ENCODE measurements at places on chromosomes 2 and 18. TPM values are rescaled to one million over a fixed set of nuclear protein-coding genes. Genes with fewer than 3 reads are reported as not detected.

The CFAP221 gene
- 11.4 TPM for total RNA-seq

The DSG4 gene
- not detected for total RNA-seq

The WDPCP gene
- total RNA-seq = 4.1 TPM

The GKN1 gene
- total RNA-seq = not detected

The AAK1 gene
- total RNA-seq = 26.3 TPM

The ABCG5 gene
- total RNA-seq = not detected

The UGT1A9 gene
- not detected for total RNA-seq

The SELENOI gene
- total RNA-seq = 11.7 TPM

The NLRC4 gene
- 0.13 TPM for total RNA-seq

DNA sequence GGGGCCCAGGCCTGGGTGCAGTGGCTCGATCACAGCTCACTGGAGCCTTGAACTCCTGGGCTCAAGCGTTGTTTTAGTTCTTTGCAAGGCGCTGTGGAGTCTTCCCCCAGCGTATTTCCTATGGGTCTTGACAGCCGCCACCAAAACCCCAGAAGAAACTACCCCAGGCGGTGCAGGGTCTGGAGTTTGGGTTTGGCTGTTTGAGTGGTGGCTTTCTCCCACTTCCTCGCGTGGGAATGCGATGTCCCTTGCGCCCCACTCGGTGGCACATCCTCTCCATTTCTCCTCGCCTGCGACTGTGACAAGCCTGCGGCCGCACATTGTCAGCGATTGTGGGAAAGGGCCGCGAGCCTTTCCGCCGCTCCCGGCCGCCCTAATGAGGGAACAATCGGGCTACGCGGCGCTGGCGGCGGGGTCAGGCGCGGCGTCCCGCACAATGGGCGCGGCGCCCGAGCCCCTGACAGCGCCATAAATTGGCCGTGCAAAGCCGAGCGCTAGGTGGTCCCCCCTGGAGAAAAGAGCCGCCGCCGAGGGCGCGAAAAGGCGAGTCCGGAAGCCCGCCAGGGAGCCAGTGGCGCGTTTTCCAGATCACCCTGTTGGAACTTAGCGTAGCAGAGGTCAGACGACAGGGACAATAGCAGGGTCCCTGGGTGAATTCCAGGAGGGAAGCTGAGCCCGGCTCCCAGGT, 194.9 kb upstream of the POU3F3 start:
- no peaks in the 10 kb centered on the region for H3K4me1 ChIP-seq
- H3K36me3 ChIP-seq = no peaks in the 10 kb centered on the region
- DNase-seq = no peak

GRCh38 chr2:57022496-57022895, 838.7 kb downstream of the CCDC85A start:
- H3K27me3 ChIP-seq = no peaks in the 10 kb centered on the region
- DNase-seq = no peak
- no peak overlapping the region for H3K27ac ChIP-seq
- no peak overlapping the region for H3K4me3 ChIP-seq
- no peaks in the 10 kb centered on the region for H3K4me1 ChIP-seq
- H3K36me3 ChIP-seq = no peaks in the 10 kb centered on the region

DNA sequence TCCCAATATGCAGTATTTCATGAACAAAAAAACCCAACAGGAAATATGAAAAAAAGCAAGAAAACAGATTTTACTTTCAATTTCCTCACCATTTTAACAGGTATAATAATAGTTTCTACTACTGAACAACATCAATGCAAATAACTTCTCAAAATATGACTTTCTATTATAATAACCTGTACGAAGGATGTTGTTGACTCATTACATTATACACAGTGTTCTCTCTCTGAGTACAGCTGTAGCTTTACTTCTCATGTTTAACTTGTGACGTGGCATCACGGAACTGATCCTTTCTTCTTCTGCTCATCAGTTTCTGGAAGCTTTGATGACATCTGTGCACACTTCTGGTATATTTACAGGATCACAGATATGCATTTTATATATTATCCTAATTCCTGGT, 40.0 kb downstream of the FAM228A start:
- H3K27ac ChIP-seq = no peak overlapping the region
- no peak for DNase-seq
- no peak overlapping the region for H3K4me3 ChIP-seq
- H3K4me1 ChIP-seq = no peaks in the 10 kb centered on the region
- no peaks in the 10 kb centered on the region for H3K27me3 ChIP-seq
- peaks cover 62% of the 10 kb centered on the region for H3K36me3 ChIP-seq

GRCh38 chr2:127579231-127579630, 43.7 kb downstream of the MYO7B start:
- no peak overlapping the region for H3K27ac ChIP-seq
- no peaks in the 10 kb centered on the region for H3K27me3 ChIP-seq
- no peaks in the 10 kb centered on the region for H3K4me1 ChIP-seq

DNA sequence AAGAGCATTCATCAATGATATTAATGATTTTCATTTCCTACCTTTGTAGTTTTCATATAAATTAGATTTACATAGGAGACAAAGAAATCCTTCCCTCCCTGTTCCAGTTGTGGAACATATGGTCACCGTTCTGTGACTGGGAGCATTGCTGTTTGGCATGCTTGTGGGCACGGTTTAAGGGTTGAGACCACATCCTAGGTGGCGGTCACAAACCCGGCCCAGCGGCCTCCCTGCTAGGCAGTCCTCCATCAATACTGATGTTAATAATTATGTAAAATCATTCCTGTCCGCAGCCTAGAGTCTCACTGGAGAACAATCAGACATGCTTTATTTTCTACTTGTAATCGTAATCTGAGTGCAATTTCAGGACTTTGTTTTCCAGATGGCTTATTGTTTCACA, 117.9 kb downstream of the AGAP1 start:
- H3K4me3 ChIP-seq = no peak overlapping the region
- DNase-seq = no peak
- H3K4me1 ChIP-seq = no peaks in the 10 kb centered on the region

DNA sequence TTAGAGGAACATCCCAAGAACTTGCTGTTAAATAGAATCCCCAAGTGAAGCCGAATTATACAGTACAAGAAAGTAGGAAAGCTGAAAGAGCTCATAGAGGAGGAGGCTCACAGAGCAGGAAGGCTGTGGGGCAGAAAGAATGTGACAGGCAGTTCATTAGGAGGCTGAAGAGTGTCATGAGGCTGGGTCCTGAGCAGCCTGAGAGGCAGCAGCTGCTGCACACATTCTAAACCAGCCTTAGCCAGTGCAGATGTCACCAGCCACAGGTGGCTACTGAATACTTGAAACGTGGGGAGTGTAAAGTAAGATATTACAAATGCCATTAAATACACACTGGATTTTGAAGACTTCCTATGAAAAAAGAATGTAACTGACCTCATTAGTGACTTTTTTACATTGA, 490.2 kb upstream of the KLHL29 start:
- no peaks in the 10 kb centered on the region for H3K4me1 ChIP-seq
- DNase-seq = no peak
- no peak overlapping the region for H3K4me3 ChIP-seq
- H3K27me3 ChIP-seq = no peaks in the 10 kb centered on the region

DNA sequence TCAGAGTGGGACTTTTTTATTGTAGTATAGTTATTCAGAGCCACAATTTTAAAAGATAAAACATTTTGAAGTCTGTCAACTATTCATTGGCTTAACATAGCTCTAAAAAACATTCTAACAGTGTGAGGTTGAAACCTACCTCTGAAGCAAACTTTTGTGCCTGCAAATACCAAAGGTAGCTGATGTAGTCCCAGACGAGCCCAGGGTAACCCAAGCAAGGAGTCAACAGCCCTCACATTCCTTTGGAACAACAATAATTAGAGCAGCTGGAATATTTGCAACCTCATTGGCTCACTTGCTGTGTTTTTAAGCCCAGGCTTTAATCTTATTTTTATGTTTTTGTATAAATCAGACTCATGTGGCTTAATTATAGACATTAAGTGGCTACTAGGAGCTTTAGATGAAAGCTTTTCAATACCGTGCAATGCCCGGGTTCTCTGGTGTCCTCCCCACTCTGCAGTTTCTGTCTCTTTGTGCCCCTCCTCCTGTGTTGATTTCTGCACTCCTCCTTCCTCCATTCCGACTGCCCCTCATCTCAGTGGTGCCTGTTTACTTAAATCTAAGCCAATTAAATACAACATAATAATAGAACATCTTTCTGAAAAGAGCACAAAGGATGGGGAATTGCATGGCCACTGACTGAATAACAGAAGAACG, 157.9 kb upstream of the UNC80 start:
- no peaks in the 10 kb centered on the region for H3K4me1 ChIP-seq
- H3K27me3 ChIP-seq = no peaks in the 10 kb centered on the region
- DNase-seq = no peak
- H3K36me3 ChIP-seq = no peaks in the 10 kb centered on the region
- H3K27ac ChIP-seq = no peak overlapping the region

DNA sequence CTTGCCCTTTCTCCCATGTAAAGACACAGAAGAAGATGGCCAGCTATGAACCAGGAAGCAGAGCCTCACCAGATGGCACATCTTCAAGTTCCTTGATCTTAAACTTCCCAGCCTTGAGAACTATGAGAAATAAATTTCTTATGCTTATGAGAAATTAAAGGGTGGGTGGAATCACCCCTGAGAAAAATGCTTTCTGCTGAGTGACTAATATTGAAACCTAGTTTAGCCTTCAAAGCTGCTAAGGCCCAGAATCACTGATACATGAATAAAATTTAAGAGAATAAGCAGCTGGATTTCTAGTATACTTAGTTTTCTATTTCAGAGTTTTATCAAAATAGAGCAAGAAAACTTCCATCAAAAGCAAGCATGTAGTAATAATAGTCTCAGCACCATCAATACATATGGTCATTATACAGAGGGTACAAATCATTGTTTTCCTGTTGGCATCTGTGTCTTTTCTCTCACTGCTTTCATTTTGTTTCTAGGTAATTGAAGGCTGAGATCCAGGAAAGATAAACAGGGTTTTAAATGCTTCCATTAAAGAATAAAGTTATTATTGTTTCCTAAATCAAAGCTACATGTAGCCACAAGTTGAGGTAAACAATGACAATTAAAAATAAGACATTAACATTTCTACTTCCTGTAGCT, 53.3 kb upstream of the COL5A2 start:
- H3K4me1 ChIP-seq = no peaks in the 10 kb centered on the region
- no peak overlapping the region for H3K4me3 ChIP-seq
- no peaks in the 10 kb centered on the region for H3K36me3 ChIP-seq
- no peaks in the 10 kb centered on the region for H3K27me3 ChIP-seq
- no peak overlapping the region for H3K27ac ChIP-seq

- no peak for DNase-seq
- H3K27ac ChIP-seq = no peak overlapping the region
- no peak overlapping the region for H3K4me3 ChIP-seq
- H3K36me3 ChIP-seq = no peaks in the 10 kb centered on the region
Observed at GRCh38 chr18:24553571-24554285, 93.3 kb downstream of the HRH4 start.

DNA sequence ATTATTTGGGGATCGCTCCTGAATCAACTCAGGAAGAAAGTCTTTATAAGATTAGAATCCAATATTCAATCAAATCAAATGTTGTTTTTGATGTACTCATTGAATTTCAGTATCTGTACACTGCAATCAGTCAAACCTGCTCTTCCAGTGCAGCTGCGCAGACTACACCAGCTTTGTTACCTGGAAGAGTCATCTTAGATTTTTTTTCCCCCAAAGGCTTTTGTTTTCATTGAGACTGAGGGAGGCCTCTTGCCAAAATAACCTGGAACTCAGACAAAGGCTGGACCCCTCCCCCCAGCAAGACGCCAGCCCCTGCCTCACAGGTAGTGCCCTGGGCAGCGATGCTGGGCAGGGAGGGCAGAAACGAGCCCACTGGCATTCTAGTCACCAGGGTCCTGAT, 74.8 kb downstream of the ARHGEF4 start:
- H3K4me3 ChIP-seq = no peak overlapping the region
- H3K27me3 ChIP-seq = no peaks in the 10 kb centered on the region
- no peaks in the 10 kb centered on the region for H3K4me1 ChIP-seq
- no peak for DNase-seq

- no peak overlapping the region for H3K27ac ChIP-seq
- no peak overlapping the region for H3K4me3 ChIP-seq
- no peaks in the 10 kb centered on the region for H3K27me3 ChIP-seq
- no peaks in the 10 kb centered on the region for H3K36me3 ChIP-seq
- no peaks in the 10 kb centered on the region for H3K4me1 ChIP-seq
- DNase-seq = no peak
Observed at GRCh38 chr2:238645095-238645494, 202.8 kb upstream of the TWIST2 start.

GRCh38 chr18:73827801-73828200, 319.8 kb downstream of the FBXO15 start:
- DNase-seq = no peak
- H3K4me1 ChIP-seq = no peaks in the 10 kb centered on the region
- no peaks in the 10 kb centered on the region for H3K27me3 ChIP-seq
- no peak overlapping the region for H3K4me3 ChIP-seq
- no peak overlapping the region for H3K27ac ChIP-seq
- H3K36me3 ChIP-seq = no peaks in the 10 kb centered on the region

GRCh38 chr2:12806549-12807242, 90.0 kb downstream of the TRIB2 start:
- H3K27me3 ChIP-seq = no peaks in the 10 kb centered on the region
- H3K27ac ChIP-seq = no peak overlapping the region
- no peaks in the 10 kb centered on the region for H3K4me1 ChIP-seq
- no peak overlapping the region for H3K4me3 ChIP-seq
- DNase-seq = no peak

- peak overlapping the region; percentile 23 for H3K27ac ChIP-seq
- peaks cover 13% of the 10 kb centered on the region for H3K4me1 ChIP-seq
- no peak for DNase-seq
- H3K27me3 ChIP-seq = no peaks in the 10 kb centered on the region
- peaks cover 9% of the 10 kb centered on the region for H3K36me3 ChIP-seq
- no peak overlapping the region for H3K4me3 ChIP-seq
Observed at GRCh38 chr2:201219328-201220096, 36.6 kb downstream of the CASP10 start.

GRCh38 chr18:38933910-38934510, 1368.4 kb upstream of the CELF4 start:
- no peaks in the 10 kb centered on the region for H3K27me3 ChIP-seq
- no peak overlapping the region for H3K4me3 ChIP-seq

- H3K27me3 ChIP-seq = no peaks in the 10 kb centered on the region
- H3K36me3 ChIP-seq = no peaks in the 10 kb centered on the region
- no peak overlapping the region for H3K4me3 ChIP-seq
- DNase-seq = no peak
- no peaks in the 10 kb centered on the region for H3K4me1 ChIP-seq
- no peak overlapping the region for H3K27ac ChIP-seq
Observed at GRCh38 chr18:74488864-74489263, 7.3 kb upstream of the CNDP2 start.

DNA sequence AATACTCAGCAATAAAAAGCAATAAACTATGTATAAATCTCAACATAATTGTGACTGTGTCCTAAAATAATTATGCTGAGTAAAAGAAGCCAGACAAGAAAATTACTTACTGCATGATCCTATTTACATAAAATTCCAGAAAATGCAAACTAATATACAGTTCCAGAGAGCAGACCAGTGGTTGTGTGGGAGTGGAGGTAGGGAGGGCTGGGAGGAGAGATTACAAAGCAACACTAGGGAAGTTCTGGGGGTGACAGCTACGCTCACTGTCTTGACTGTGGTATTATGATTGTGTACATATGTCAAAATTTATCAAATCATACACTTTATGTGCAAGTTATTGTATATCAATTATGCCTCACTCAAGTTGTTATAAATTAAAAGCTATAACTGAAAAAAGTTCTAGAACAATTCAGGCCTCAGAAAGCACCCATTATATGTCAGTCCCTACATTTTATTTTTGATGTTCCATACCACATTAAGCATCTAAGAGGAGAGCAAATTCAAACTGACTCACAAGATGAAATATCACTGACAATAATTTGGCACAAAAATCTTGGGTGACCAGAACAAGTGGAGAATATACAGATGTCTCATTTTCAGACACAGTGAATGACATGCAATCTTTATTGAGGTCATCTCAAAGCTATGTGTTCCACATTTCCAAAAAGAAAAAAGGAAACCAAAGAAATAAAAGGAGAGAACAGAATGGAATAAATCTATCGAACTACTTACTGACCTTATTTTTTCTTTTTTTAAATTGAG, 85.1 kb downstream of the ANTXR1 start:
- no peaks in the 10 kb centered on the region for H3K4me1 ChIP-seq
- H3K27me3 ChIP-seq = no peaks in the 10 kb centered on the region
- H3K36me3 ChIP-seq = no peaks in the 10 kb centered on the region
- no peak for DNase-seq

Data from pancreas (tissue), 10 donors.